Aorta (tissue), 5 donors: ENCODE measurements at places on chromosomes 6 and 20. TPM values are rescaled to one million over a fixed set of nuclear protein-coding genes. Genes with fewer than 3 reads are reported as not detected.

- no peaks in the 10 kb centered on the region for H3K4me1 ChIP-seq
- DNase-seq, result no peak
- H3K4me3 ChIP-seq, result no peak overlapping the region
- no peaks in the 10 kb centered on the region for H3K36me3 ChIP-seq
- no peaks in the 10 kb centered on the region for H3K27me3 ChIP-seq
Observed at GRCh38 chr6:99344289-99344688, 5.2 kb downstream of the FAXC start.

DNA sequence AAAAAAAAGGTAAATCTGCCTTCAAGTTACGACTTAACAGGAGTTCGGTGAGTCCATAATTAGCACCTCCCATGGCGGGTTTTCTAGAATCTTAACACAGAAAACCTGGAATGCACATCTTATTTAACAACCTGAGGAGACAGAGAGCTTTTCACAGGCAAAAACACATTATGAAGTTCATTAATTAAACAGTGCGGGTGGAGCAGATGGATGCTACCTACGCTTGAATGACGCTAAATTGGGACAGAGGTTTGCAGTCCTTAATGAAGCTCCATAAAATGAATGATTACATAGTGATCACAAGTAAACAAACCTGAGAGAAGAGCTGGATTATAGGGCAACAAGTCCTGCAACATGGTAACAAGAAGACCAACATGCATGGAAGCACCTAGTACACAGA is 81.0 kb downstream of the INSM1 start:
- H3K27ac ChIP-seq, result no peak overlapping the region
- no peaks in the 10 kb centered on the region for H3K27me3 ChIP-seq
- no peak overlapping the region for H3K4me3 ChIP-seq
- no peaks in the 10 kb centered on the region for H3K36me3 ChIP-seq
- no peaks in the 10 kb centered on the region for H3K4me1 ChIP-seq

DNA sequence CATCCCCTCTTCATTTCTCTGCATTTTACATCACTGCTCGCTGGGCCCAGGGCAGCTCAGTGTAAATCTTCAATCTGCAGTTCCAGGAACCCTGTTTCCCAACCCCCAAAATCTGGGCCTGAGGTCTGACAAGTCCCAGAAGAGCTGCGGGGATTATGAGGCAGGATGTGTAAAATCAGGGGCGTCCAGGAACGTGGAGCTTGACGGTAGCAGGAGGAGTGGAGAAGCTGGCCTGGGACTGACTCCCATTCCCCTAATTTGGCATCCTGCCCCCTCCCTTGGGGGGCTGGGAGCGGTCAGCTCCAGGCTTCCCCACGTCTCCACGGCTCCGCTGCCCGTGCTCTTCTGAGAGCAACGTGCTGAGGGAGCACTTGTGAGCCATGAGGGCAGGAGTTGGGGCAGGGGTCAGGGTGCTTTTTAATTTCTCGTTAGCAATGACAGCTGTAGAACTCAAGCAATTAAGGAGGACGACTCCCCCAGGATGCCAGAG is 23.4 kb upstream of the VEGFA start:
- no peaks in the 10 kb centered on the region for H3K36me3 ChIP-seq
- H3K4me3 ChIP-seq, result no peak overlapping the region
- no peaks in the 10 kb centered on the region for H3K4me1 ChIP-seq
- H3K27ac ChIP-seq, result no peak overlapping the region

- no peak overlapping the region for H3K27ac ChIP-seq
- H3K4me1 ChIP-seq, result no peaks in the 10 kb centered on the region
- no peaks in the 10 kb centered on the region for H3K27me3 ChIP-seq
- no peak overlapping the region for H3K4me3 ChIP-seq
Observed at GRCh38 chr6:9121549-9121948, 686.2 kb upstream of the SLC35B3 start.

- H3K4me1 ChIP-seq, result no peaks in the 10 kb centered on the region
- no peak overlapping the region for H3K27ac ChIP-seq
- H3K27me3 ChIP-seq, result no peaks in the 10 kb centered on the region
- no peak overlapping the region for H3K4me3 ChIP-seq
- peaks cover 10% of the 10 kb centered on the region for H3K36me3 ChIP-seq
Observed at GRCh38 chr20:62306414-62307187, 3.8 kb downstream of the ADRM1 start.

DNA sequence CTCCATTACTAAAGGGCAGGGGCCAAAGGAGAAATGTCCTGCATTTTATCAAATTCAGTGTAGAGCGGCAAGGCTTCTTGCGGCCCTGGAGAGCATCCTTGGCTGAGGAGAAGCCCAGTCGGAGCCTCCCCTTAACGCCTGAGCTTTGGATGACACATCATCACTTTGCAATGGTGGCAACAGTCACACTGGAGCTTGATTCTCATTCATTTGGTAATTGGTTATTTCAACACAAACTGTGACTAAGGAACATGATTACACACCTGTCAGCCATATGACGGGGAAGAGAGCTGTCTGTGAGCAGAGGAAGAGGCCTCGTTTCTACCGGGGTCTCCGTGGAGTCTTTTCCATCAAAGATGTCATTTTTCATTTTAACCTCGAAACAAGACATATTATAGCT is 81.4 kb downstream of the SOBP start:
- H3K4me1 ChIP-seq, result no peaks in the 10 kb centered on the region
- DNase-seq, result no peak
- H3K4me3 ChIP-seq, result no peak overlapping the region
- H3K27ac ChIP-seq, result no peak overlapping the region

Gene EYA4
- not detected for polyA plus RNA-seq

GRCh38 chr6:158023597-158023939 is 41.9 kb downstream of the SYNJ2 start:
- no peaks in the 10 kb centered on the region for H3K36me3 ChIP-seq
- H3K4me1 ChIP-seq, result peaks cover 3% of the 10 kb centered on the region
- H3K27ac ChIP-seq, result no peak overlapping the region
